Stimulated activated CD4-positive, alpha-beta T cell treated with anti-CD3 and anti-CD28 coated beads, Interleukin-12 subunit alpha, Interleukin-12 subunit beta, amount 100 ng/mL, for 4 hours (primary cell): ENCODE measurements at places on chromosomes 3 and 15.

DNA sequence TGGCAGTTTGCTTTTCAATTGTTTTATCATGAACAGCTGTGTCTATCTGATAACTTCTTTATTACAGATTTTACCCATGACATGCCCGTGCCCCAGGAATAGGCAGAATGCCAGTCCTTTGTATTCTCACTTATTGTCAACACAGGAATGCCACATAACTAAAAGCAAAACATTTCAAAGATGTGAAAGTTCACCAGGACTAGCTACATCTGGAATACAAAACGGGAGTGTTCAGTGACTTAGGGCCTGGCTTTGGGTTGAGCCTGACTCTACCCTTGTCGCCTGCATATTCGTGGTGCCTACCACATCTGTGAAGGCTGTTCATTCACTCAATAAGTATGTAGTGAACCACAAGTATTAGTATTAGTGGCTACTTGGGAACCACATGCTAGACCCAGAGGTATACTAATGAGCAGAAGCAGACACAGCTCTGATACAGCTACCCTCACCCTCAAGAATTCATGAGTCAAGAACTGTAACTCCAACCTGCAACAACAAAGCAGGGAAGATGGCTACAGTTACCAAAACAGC, 2.9 kb downstream of the TNFSF10 start:
- no peak for DNase-seq

- no peak for DNase-seq
Measured at GRCh38 chr3:155891321-155891720, 20.9 kb downstream of the GMPS start.

DNA sequence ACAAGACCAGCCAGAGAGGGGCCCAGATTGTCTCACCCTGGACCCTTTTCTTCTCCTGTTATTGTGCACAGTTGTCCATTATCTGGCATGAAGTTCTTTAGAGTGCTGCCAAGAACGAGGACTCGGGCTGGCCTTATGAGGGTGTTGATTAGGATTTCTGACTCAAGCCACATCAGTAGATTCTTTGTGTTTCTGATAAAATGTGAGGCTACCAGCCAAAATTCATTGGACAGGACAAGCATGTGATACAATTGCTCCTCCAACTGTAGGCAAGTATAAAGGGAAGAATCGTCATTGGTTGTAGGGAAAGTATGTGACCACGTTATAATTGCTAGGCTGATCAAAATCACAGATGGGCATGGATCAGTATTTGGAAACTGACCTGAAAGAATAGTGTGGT, 99.2 kb upstream of the TMC3 start:
- no peak for DNase-seq

DNA sequence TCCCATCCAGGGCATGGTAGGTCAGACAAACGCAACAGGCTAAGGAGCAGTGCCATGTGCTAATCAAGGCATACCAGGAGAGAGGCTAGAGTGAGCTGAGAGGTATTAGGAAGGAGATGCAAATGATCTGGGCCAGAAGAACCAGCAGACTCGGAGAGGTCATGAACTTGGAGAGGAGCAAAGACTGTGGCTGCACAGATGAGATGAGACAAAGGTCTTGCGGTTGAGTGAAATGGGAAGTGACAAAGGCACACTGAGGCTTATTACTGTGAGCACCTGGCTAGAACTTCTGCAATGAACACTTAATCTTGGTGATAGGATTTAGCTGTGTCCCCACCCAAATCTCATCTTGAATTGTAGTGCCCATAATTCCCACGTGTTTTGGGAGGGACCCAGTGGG, 380.2 kb downstream of the ULK4 start:
- no peak for DNase-seq

- DNase-seq: no peak
Measured at GRCh38 chr3:53155760-53156159, 5.2 kb upstream of the PRKCD start.

GRCh38 chr3:177106184-177106583, 91.1 kb downstream of the TBL1XR1 start:
- no peak for DNase-seq

DNA sequence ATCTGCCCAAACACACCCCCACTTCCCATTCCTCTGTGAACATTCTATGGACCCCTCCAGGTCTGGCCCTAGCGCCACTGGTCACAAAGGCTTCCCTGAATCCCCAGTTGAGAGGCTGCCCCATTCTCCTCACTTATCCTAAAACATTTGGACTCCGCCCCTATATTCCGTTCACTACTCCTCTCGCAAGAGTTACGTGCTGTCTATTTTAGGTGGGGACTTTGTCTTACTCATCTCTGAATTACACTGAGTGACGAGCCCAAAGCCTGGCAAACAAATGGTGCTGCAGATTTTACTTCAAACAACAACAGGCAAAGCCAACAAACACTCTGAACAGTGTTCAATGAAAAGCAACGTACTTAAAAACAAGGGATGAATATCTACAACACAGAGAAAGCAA, 14.5 kb downstream of the PCSK6 start:
- no peak for DNase-seq

- DNase-seq: no peak
Measured at GRCh38 chr15:74752531-74752930, 3.9 kb downstream of the CYP1A2 start.

DNA sequence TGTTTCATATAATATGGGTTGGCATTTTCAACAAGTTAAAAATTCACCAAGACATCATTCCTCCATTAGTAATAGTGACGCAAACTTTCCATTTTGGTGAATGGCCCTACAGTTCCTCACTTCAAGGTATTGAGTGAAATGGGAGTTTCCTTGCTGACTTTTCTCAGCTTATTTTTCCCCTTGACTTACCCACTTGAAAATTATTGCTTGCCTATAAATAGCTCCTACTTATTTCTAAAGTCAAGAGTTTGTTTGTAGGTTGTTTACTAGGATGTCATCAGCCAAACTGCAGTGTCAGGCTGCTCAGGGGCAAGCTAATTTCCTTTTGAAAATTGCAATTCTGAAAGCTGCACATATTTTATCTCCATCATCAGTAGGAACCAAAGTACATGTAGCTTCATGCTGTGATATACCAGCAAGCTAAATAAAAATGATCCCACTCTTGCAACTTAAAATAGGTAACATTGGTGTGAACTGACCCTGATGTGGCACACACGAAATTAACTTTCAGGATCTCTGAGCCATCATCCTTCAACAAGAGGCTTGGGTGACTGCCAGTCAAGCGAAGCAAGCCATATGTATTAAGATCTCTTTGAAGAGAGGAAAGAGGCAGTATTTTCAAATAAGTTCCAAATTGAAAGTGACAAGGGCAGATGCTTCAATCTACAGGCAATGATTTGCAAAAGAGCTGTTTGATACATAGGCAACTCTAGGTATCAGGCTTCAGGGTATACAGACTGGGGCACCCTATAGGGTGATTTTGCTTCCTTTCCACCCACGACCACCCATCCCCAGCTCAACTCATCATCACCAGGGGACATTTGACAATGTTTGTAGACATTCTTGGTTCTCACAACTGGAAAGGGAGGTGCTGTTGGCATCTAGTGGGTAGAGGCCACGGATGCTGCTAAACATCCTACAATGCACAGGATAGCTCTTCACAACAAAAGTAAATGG, 66.8 kb upstream of the RASGRP1 start:
- no peak for DNase-seq

DNA sequence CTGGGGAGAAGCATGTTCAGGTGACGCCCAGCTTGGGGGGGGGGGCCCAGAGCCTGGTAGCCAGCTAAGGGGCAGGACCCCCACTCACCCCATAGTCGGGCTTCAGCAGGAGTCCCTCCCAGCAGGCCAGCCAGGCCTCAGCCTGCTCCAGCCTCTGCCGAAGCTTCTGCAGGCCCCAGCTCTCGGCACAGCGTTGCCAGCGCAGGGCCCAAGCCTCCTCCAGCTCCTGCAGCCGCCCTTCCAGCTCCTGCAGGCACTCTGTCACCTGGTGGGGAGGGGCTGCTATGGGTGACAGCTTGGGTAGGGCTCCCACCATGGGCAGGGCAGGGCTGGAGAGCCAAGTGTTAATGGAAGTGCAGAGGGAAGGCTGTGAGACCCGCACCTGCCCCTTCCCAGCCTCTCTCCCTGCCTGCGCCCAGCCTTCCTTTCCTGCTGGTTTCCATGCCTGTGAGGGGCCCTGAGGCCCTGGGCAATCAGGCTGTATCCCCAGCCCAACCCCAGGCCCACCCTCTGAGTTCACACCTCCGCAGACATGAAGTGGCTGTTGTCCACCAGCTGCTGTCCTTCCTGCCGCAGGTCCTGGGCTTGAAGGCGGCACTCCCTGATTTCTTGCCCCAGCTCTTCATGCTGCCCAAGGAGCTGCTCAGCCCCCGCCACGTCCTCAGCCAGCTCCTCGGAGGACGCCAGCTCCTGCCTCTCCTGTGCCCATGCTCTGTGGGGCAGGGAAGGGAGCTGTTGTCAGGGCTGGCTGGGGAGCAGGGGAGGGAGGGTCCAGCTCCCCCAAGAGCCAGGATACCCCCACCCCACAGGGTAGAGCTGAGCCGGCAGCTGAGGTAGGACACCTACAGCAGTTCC, 14.3 kb downstream of the PLA2G4B start:
- no peak for DNase-seq

DNA sequence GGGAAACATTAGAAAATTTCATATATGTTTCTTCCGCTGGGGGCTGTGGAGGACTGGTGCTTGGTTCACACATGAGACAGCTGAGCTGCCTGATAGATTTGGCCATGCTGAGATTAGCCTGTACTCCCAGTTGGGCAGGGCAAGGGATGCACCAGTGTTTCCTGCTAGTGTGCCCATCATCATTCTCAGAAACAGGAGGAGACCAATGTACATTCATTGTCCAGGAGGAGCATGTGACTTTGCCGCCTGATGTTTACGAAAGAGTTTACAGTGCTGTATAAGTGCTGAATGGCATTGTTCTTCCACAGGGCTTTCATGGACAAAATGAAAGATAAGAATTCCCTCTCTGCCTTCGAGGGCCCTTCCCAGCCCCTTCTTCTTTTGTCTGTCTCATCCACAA, 311.1 kb upstream of the THBS1 start:
- DNase-seq: no peak

DNA sequence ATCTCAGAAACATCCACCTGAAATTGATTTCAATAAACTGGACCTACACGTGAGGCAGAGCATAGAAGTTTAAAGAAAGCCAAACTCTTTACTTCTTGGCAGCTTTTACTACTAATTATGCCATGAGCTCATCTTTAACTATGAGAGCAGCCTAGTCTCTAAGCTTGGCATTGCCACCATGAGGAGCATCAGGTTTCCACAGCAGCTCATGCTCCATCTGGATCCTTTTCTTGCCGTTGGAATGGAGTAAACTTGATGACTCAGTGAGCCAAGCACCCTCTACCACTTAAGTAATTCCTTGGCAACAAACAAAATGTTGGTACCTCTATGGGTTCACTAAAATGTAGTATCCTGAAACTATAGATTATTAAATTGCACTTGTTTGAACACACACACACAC, 583.2 kb downstream of the EPHA3 start:
- DNase-seq: no peak
